CD4-positive, alpha-beta T cell treated with Interferon gamma for 1 hour (primary cell): ENCODE measurements at places on chromosomes 7 and 10.

DNA sequence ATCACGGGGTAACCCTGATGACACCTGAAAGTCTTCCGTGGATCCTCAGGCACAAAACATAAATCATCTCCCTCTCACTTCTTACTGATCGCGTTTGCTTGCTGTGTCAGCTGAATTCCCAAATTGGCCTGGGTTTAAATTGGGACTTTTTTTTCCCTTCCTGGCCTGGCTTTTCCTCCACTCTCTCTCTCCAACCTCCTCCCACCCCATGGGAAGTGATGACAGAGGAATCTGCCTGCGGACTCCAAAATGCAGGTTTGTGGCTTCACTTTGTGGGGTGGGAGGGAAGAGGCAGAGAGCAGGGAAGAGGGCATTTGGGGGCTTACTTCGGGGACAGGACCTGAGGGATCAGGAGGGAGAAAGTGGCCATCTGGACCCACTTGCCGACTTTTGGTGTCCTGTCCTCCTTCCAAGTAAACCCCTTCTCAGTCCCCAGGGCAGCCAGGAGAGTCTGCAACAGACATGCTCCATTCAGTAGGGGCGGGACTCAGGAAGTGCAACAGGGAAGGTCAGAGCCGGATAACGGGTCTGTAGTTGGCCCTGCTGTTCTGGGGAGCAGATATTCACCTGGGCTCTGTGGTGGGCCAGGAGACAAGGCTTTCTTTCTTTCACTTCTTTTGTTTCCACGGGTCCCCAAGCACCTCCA lies 172.7 kb downstream of the PLXNA4 start:
- no peak for DNase-seq

- DNase-seq, result no peak
Measured at GRCh38 chr7:36284456-36285090, 105.1 kb upstream of the ANLN start.

GRCh38 chr10:52883996-52884871 lies 111.7 kb upstream of the MBL2 start:
- no peak for DNase-seq

- peak; percentile 48 for DNase-seq
Measured at GRCh38 chr10:4130685-4131084, 345.7 kb upstream of the KLF6 start.

- DNase-seq, result no peak
Measured at GRCh38 chr7:147833557-147833956, 757.0 kb upstream of the C7orf33 start.

- DNase-seq, result no peak
Measured at GRCh38 chr10:69716711-69717560, 84.8 kb upstream of the COL13A1 start.

GRCh38 chr7:34189031-34189430 lies 283.7 kb downstream of the BMPER start:
- no peak for DNase-seq
